Activated T-cell treated with anti-CD3 and anti-CD28 coated beads for 4 hours (primary cell): ENCODE measurements at places on chromosomes 2 and 18.

- no peak for DNase-seq
Measured at GRCh38 chr18:45940724-45941123, 26.4 kb downstream of the EPG5 start.

GRCh38 chr18:48623468-48624235 lies 84.8 kb downstream of the CTIF start:
- no peak for DNase-seq

DNA sequence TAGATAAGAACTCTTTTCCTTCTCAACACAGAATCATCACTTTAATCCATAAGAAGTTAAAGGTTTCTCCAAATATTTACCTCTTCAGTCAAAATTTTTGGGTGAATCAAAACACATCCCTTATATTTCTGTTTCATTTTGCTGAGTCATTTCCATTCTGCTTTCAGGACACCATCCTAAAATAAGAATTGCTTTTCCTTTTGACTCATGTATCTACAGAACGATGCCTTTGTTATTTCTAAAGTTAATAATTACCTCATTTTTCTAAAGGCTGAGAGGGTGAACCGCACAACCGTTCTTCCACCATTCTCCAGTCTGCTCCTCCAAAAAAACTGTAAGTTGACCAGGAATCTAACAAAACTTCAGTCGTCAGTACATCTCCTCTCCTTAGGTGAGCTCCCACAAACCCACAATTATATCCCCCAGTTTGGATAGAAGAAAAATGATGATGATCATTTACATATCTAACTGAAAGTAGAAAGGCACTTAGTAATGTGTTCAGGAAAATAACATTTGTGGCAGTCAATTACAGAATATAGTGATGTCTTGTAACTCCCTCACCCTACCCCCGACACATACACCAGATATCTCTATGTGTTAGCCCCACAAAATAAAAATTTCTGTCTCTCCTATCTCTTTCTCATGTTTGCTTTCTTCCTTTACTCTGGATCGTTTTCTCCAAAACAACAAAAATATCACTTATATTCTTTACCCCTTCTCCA lies 162.5 kb downstream of the RAD51AP2 start:
- DNase-seq: no peak

DNA sequence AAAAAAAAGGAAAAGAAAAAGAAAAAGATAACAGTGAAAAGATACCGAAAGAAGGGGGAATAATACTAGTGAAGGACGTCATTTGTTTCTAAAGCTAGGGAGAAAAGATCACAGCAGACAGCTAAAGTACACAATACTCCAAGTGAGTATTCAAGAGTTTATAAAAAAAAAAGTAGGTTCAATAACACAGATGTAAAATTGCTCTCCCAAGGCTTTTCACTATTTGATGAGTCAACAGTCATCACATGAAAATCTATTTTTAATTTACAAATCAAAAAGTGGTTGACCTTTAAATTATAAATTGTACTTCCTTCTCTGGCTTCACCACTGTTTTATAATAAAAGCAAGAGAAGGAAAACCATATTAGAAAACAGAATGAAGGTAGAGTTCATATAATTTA lies 144.0 kb downstream of the ZRANB3 start:
- DNase-seq: no peak

- DNase-seq: no peak
Measured at GRCh38 chr18:46406539-46406932, 250.5 kb downstream of the LOXHD1 start.

DNA sequence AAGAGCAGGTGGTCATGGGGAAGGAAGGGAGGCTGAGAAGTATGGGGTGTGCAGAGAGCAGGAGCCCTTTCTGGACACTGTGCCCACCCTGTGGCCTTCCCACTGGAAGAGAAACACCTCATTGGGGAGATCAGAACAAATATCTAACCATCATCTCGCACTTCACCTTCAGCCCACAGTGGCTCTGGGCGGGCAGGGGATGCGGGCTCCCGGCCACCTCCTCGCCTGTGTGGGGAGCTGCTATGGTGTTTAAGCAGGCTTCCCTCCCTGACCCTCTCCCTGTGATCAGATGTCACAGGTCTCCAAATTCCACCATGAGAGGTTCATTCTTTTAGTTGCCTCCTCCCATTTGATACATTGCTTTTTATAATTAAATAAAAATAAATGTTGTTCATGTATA lies 5.0 kb downstream of the FBLN7 start:
- no peak for DNase-seq

DNA sequence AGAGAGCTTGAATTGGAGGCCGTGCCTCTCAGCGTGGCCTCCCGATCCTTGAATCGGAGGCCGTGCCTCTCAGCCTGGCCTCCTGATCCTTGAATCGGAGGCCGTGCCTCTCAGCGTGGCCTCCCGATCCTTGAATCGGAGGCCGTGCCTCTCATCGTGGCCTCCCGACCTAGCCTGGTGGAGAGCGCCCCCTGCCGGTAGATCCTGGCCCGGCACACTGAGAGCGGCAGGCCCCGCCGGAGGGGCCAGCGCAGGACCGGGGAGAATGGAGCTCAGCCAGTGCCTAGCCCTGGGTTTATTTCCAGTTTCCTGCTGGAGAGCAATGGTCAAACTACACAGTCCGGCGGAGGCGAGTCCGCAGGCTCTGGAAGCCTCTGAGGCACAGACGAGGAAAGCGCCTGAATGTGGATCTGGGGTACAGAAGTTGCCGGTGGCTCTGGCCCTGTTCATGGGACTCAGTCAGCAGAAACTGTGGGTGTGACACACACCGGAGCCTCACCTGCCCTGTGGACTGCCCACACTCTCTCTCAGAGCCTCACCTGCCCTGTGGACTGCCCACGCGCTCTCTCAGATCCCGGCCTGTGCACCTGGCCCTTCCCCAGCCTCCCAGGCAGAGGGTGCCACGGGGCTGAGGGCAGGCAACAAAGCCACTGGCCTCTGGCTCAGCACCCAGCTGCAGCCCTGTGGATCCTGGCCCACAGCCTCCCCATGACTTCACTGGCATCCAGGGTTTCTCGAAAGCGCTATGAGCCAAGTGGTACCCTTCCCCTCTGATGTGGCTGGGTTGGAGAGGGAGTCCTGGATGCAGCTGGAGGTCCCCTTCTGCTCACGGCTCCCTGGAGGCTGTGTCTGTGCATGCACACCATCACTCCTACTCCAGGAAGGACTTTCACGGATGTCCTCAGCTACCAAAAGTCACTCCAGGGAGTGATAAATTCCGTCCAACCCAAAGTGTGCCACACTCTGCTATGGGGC lies 1.5 kb downstream of the IL36B start:
- no peak for DNase-seq
